ENCODE measurements at places on chromosomes 6 and 20.

DNA sequence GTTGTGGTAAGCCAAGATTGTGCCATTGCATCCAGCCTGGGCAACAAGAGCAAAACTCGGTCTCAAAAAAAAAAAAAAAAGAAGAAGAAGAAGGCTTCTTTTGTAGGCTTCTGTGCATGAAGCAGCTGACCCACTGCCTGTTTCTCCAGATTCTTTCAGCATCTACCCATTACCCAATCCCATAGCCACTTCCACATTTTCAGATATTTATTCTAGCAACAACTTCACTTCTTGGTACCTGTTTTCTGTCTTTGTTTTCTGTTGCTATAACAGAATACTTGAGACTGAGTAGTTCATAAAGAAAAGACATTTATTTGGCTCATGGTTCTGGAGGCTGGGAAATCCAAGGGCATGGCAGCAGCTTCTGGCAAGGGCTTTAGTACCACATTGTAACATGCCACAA is 95.3 kb upstream of the SGK1 start:
- no peak for DNase-seq

DNA sequence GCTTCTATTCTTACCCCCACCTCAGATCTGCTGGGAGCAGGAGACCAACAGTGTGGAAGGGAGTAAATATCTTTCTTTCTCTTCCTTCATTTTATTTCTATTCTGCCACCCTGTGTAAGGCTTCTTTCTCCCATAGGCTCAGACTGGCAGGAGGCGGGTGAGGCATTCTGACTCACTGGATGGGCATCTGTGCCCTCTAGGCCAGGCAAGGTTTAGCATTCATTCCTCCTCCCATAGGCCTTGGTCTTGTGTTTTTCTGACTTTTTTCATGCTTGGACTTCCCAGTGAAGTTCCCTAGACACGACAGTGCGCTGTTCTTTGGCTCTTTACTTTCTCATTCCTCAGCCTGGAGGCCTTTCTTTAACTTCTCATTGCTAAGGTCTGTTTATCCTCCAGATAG is 235.2 kb downstream of the SYNE1 start:
- DNase-seq: no peak

DNA sequence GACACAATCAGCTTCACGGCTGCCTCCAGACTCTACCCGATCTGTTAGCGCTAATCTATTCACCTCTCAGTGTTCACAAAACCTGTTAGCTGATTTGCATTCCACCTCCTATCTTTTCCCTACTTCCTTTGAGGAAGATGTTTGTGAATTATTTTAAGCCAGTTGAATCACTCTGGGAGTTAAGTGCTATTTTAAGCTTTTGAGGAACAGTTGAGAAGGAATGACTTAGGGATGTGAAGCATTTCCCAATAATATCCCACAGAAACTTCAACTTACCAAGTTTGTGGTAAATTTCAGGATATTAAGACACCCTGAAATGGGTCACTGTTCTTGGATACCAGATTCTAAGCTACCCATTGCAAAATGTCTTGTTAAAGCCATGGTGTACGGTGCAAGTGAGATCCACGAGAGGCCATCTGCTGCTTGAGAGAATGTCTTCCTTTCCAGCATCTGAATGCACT is 145.2 kb upstream of the CITED2 start:
- DNase-seq: no peak

GRCh38 chr20:24109008-24109407 is 120.4 kb upstream of the GGTLC1 start:
- DNase-seq: no peak

DNA sequence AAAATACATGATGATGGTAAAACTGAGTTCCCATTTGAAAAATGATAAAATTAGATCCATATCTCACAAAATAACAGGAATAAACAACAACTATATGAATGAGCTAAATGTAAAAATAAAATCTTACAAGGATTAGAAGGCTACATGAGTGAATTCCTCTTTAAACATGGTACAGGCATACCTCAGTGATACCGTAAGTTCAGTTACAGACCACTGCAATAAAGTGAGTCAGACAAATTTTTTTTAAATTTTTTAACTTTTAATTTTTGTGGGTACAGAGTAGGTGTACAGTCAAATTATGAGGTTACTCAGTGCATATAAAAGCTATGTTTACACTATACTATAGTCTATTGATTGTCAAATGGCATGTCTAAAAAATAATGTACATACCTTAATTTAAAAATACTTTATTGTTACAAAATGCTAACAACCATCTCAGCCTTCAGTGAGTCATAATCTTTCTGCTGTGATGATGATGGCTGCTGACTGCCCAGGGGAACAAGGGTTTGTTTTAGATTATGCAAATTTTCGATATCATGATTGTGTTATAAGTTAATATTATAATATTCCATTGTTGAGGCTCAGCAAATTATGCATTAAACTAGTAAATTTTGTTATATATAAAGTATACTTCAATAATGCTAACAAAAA is 222.8 kb upstream of the RUNX2 start:
- no peak for DNase-seq

- no peak for DNase-seq
These were observed 5.2 kb downstream of the TTLL9 start for GRCh38 chr20:31875671-31876070.

DNA sequence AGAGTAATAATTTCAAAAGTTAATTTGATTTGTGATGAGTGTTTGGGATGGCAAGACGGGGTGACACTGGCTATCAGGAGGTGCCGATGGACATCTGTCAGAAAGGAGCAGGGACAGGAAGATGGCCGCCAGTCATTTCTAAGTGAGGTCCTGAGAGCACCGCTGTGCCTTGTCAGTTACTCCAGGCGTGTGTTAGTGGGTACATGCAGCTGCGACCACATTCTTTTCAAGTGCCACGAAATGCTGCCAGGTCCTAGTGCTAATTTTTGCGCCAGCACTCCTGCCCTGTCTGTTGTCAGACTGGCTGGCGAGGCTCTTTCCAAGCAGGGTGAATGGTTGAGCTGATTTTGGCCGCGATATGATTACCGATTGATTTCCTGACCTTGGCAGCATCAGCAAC is 64.6 kb upstream of the INSM1 start:
- no peak for DNase-seq

DNA sequence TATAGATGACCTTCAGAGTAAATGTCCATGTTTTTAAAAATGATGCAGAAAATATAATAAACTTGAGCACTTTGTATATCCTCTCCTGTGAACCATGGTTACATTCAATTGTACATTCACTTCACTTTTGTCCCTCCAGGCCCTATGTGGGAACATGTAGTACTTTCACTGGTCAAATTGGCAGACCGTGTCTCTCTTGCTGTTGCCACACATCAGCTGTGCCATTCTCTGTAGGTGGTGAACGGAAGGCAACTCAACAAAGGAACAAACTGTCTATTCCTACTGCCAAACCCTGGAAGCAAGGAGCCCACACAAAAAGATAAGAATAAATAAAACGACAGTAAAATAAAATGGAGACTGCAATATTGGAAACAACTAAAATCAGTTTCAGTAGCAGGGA is 2.0 kb downstream of the ROS1 start:
- no peak for DNase-seq

DNA sequence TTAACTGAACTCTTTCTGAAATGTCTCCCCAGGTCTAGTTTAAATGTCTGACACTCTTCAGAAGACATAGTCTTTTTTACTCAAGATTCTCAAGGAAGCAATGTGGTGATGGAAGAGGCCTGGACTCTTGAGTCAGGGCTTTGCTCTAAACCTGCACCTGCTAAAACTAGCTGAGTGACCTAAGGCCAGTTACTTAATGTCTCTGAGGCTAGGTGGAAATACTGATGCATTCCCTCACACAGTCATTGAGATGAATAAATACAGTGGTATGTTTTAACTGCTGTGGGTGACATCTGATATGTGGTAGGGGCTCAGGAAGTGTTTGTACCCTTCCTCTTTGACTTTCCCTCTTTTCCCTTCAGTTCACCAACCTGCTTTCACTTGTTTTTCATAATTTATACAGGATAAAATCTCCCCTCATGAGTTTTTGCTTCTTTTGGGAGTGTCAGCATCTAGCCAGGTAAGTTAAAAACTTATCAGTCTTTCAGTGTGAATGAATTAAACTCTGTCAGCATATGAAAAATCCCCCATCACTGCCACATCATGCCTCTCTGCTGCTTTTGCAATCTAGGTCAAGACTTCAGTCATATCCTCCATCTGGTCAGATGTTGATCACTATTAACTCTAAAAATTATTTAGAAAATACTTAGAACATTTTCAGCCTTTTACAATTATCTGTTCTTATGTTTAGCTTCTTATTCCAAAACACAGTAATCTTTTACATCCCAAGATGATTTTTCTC is 178.7 kb upstream of the TNFAIP3 start:
- no peak for DNase-seq

DNA sequence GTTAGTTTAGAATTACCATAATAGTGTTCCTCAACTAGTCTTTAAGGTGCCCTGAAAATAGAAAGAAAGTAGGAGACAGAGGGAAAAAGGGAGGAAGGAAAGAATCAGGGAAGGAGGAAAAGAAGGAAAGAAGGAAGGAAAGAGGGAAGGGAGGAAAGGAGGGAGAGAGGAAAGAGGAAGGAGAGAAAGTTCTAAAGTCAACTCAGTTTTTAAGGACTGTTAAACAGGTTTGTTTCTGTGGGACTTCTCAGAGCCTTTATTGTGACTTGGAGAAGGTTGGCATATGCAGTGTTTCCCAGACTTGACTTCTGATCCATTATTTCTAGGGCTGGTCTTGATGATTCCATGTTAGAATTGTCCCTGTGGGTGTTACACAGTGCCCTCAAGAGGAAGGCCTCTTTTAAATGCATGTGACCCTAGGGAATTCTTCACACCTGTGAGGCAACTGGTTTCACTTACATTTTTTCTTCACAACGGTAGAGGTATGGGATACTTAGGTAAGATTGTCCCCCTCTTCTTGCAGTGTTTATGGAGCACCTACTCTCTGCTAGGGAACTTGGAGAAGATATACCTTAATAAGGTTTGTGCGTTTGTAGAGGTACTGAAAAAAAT is 132.7 kb upstream of the GMDS start:
- no peak for DNase-seq
